ENCODE measurements at places on chromosomes 11 and 22.
A peak's percentile ranks its signal among the peaks of the same experiment; 100 is the strongest.

DNA sequence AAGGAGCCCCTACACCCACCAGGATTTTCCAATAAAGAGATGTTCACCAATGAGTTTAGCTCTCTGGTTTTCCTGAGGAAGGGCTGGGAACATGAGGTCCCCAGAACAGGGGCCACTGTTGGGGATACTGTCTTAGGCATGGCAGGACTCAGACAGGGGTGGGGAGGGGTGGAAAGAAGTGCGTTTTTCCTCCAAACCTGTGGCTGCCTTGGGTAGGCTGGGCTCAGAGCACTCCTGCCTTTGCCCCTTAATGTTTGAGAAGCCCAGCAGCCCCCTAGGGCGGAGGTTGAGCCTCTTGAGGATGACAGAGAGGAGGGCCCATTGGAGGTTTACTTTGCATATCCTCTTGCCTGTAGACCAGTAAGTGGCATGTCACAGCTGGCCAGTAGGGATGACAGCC lies 10.6 kb downstream of the MTFP1 start:
- DNase-seq = no peak

DNA sequence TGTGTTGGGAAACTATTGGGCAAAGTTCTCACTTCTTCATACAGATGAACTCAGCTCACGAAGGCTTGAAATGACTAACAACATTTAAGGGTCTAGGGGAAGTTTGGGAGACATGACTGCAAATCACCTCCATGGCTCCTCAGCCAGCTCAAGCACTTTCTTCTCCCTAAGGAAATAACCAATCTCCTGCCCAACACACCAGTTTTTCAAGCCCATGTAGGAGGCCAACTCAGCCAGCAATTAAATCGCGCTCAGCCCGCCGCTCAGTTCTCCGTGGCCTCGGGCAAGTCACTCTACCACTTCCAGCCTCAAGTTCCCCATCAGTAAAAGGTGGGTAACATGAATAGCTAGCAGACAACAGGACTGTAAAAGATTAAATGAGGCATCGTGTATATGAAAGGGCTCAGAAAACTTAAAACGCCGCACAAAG lies 796 bp downstream of the POLDIP3 start:
- DNase-seq = no peak

DNA sequence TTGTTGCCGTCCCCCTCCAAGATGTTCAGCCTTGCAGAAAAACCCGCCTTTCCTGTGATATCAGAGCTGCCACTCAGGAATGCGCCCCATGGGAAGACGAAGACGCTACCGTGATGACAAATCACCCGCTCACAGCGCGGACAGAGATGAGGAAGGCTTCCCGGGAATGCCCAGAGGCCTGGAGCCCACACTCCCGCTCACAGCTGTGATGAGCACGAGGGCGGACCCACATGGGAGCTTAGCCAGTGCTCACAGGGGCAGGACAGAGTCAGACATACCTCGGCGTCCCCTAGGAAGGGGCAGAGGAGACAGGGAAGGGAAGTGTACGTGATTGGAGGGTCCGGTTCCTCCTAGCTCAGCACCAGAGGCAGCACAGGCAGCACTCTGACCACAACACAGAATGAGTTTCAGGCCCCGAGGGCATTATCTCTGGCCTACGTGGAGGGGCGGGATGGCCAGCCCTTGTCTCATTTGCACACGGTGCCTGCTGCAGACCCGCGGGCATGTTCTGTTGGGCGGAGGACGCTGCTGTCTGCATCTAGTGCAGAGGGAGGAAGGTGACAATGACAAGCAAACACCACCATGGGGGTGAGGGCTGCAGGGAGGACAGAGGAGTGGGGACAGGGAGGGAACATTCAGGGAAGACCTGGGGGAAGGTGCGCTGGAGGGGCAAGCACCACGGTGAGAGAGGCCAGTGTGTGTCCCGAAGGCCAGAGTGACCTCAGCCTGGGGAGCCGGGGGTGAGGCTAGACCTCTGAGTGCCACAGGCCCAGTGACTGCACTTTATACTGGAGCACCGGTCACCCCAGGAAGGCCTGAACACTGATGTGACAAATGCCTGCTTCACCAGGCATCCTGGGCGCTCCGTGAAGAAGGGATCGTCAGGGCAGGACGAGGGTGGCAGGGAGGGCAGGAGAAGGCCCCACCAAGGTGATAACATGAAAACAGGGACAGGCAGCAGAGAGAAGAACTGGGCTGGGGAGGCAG lies 79.6 kb downstream of the CELSR1 start:
- DNase-seq = no peak

DNA sequence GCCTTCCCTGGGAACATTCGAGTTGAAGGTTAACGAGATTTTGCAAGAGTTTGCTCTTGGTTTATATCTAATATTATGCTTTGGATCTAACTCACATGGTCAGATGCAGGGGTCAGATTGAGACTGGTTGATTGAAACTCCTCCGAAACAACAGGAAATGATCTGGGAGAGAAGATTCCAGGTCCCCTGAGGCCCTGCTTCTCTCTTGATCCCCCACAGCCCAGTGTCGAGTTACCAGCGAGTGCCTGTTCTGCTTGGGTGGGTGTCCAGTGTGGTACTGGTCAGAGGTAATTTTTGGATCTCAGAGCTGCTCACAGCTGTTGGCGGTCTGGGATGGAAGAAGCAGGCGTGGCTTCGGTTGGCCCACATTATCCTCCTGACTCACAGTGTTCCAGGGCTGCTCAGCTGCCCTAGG lies 9.2 kb downstream of the FBLN1 start:
- DNase-seq = no peak

GRCh38 chr22:17381192-17381913 lies 12.1 kb downstream of the CECR2 start:
- DNase-seq = no peak

DNA sequence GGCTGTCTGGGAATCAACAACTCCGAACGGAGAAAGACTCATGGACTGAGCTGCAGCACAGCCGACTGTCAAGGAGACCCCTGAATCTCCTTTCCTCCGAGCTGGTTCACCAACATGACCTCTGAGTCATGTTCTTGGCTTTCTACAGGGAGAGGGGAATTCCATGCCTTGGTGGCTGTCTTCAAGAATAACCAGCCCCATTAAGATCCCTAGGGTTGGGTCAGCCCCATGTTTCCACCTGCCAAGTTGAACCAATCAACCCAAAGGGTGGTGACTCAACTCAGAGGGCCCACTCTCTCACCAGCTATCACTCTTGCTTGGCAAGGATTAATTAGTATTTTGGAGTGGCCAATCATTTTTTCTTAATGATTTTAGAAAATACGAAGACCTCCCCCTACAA lies 28.3 kb upstream of the IGSF22 start:
- DNase-seq = no peak

DNA sequence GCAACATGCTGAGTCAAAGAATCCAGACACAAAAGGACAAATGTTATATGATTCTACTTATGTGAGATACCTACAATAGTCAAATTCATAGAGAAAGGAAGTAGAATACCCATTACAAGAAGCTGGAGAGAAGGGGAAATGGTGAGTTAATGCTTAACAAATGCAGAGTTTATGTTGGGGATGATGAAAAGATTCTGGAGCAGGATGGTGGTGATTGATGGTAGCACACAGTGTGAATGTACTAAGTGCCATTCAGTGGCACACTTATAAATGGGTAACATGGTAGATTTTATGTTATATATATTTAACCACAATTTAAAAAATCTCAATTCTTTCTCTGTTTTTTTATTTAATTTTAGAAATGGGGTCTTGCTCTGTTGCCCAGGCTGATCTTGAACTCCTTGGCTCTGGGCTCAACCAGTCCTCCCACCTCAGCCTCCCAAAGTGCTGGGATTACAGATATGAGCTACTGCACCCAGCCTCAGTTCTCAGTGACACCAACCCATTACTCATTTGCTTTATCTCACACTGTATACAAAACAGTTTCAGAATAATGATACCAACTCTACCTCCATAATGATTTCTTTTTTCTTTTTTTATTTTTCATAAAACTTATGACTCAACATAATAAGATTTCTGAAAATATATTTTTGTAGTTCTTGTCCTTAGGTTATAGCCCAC lies 9.6 kb upstream of the RELA start:
- DNase-seq = no peak

DNA sequence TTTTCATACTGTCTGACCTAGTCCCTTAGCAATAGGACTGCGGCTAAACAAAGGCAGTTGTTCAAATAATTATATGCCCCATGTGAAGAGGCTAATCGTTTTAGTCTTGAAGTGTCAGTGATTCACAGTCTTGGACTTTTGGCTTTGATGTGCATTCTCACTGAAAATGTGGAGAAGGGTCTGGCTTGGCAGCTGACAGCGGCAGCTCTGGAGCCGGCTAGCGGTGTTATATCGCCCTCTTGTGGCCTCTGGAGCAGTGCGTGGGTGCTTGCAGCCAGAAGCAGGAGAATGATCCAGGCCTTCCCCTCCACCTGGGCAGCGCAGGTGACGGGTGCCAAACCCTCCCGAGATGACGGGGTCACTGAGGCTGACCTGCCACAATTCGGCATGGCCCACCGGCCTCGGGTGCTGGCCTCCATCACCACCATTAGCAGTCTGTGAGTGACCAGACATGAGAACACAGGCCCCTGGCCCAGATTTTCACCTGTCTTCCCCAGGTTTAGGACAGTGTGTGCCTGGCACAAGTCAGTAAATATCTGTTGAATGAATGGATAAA lies 90.3 kb upstream of the PITPNB start:
- DNase-seq = peak; percentile 62

GRCh38 chr22:28297504-28297903 lies 378.4 kb upstream of the PITPNB start:
- DNase-seq = no peak

DNA sequence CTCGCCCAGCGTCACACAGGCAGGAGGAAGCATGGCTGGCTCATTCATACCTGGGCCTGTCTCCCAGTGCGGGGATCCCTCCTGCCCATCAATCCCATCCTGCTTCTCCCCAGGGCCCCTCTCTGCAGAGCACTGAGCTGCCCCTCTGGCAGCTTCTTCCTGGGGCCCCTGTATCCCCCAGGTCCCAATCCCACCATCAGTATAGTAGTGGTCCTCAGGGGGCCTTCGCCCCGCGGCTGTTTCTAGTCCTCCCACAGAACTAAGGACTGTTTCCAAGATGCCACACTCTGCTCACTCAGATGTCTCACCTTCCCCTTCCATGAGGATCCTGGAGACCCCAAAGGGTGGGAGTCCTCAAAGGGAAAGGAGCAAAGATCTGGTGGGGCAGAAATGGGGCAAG lies 97.6 kb downstream of the PDE2A start:
- no peak for DNase-seq

- no peak for DNase-seq
These were observed 106.5 kb downstream of the TMEM135 start for GRCh38 chr11:87144252-87144651.

GRCh38 chr11:66859686-66860448 lies 3.0 kb downstream of the LRFN4 start:
- no peak for DNase-seq

GRCh38 chr11:17570034-17570433 lies 23.0 kb downstream of the OTOG start:
- DNase-seq = no peak

DNA sequence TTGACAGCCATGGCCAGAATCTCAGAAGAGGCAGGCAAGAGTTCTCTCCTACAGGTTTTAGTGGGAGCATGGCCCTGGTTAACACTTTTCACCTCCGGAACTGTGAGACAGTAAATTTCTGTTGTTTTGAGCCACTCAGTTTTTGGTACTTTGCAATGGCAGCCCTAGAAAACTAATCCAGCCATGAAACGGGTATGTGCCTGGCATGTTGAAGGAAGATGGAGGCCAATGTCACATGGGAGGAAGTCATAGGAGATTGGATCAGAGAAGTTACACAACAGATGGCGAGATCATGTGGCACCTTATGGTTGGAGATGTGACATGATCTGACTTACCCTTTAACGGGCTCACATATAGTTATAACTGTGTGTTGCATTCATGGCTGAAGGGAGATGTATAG lies 63.2 kb upstream of the EED start:
- no peak for DNase-seq

DNA sequence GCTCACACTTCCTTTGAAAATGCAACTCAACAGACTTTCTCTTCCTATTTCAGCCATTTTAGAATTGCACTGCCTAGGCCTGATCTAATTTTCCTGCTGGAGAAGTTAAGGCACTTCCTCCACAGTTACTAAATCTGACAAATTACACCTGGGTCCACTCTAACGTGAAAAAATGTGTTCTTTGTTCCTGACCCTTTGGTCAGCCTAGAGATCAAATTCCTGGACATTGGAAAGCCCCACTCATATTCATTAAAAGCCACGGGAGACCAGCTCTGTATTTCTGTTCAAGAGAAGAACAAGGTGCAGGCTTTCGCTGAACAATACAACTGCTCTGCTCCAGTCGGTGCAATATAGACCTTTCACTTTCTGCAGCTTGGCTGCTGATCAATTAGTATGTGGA lies 96.6 kb downstream of the MPPED2 start:
- DNase-seq = no peak
